Fibroblast of skin of right biceps (primary cell): ENCODE measurements at places on chromosomes 12 and 14.

DNA sequence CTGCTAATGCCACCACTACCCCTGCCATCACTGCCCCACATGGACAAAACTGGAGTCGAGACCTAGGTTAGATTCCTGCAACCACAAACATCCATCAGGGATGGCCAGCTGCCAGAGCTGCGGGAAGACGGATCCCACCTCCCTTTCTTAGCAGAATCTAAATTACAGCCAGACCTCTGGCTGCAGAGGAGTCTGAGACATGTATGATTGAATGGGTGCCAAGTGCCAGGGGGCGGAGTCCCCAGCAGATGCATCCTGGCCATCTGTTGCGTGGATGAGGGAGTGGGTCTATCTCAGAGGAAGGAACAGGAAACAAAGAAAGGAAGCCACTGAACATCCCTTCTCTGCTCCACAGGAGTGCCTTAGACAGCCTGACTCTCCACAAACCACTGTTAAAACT is 7.1 kb upstream of the OAS2 start:
- DNase-seq = peak; percentile 32

GRCh38 chr12:100154474-100155247 is 12.0 kb upstream of the BLTP3B start:
- DNase-seq = peak; percentile 58

DNA sequence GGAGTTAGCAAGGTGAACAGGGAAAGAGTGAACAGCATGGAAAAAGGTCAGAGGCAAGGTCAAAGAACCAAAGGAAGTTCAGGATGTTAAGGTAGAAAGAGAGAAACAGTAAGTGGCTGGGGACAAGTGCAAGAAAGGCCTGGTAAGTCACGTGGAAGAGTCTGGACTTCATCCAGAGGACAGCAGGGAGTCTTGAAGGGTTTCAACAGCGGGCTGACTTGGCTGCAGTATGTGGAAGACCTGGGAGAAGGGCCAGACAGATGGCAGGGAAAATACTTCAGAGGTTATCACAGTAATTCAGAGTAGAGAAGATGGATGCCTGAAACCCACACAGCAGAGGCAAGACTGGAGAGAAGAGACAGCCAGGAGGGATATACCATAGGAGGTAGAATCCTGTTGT is 34.0 kb downstream of the CIT start:
- peak; percentile 43 for DNase-seq

- DNase-seq = no peak
Measured at GRCh38 chr12:253116-253831, 9.4 kb downstream of the SLC6A13 start.

GRCh38 chr12:32889011-32889760 is 7.4 kb downstream of the PKP2 start:
- DNase-seq = no peak

DNA sequence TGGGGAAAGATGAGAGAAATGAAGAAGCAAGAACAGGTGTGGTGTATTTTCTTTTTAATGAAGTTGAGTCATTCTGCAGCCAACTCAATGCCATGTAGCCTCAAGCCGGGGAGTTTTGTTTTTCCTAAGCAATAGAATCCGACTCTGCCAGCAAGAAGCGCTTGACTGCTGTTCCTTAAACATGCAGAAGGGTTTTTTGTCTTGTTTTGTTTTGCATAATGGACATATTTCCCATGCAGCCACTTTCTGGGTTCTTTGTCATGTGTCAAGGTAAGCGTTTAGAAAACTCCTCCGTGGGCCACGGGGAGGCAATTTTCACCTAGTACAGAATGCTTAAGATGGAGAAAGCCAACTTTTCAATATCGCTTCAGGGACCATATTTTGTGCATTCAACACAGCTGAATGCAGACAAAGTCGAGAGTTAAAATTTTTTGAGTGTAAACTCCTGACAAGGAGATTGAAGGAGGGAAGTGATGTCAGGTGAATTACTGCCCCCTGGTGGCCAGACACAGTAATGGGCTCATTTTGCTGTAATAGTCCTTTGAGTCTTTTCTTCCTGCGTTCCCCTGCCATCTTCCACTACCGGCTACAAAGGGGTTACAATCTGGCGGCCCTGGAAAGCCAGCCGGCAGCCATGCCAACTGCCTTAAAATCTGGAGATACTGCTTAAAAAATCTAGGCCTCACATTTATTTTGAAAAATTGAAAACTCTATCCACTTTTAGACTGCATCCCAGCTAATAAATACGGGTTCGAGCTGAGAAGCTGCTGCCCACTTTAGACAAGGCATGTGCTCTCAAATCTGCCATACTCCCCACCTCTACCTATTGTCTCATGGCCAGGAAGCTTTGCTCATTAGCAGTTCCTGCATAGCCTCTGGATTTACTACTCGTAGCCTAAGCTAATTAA is 3.2 kb upstream of the FICD start:
- DNase-seq = peak; percentile 60

- peak; percentile 86 for DNase-seq
Measured at GRCh38 chr14:70882776-70883492, 24.3 kb upstream of the PCNX1 start.

- no peak for DNase-seq
Measured at GRCh38 chr14:50334211-50334610, 22.1 kb downstream of the DMAC2L start.

GRCh38 chr12:115504306-115505290 is 772.9 kb downstream of the MED13L start:
- no peak for DNase-seq

GRCh38 chr12:132460571-132460970 is 29.4 kb upstream of the FBRSL1 start:
- no peak for DNase-seq

DNA sequence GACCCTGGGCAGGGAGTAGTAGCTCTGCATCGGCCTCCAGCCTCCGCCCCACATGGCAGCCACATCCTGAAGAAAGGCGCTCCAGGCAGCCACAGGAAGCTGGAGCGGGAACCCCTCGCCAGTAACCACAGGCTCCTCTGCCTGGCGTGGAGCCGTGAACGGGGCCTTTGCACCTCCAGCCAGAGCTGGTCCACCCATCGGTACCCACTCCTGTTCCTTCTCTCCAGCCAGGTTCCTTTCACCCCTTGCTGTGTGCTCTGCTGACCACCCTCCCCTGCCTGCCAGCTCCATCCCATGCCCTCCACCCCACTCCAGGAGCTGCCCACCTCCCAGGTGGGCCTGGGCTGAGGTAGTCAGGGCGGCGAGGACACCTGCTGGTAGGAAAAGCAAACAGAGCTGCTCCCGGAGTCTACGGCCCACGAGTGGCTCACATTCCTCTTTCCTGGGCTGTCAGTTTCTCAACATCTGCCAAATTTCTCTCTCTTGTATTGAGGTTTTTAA is 2.7 kb downstream of the TGFB3 start:
- peak; percentile 49 for DNase-seq
